DMS 273 treated with DMSO at 0.1 percent for 48 hours (cell line): ENCODE measurements at places on chromosomes 12 and 14.

DNA sequence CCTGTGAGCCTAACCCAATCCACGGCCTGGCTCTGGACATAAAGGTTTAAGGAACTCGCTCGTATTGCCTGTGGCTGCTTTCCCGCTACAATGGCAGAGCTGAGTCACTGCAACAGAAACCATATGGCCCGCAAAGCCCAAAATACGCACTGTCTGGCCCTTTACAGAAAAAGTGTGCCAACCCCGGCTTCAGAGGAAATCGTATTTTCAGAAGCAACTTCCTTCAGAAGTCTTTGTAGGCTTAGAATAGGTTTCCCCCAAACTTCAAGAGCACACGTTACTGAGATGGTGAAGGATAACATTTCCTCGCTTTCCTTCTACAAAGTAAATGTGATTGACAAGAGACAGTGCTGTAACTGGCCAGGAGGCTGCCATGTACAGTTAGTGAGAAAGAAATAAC is 34.8 kb upstream of the TESC start:
- peak; percentile 39 for DNase-seq

DNA sequence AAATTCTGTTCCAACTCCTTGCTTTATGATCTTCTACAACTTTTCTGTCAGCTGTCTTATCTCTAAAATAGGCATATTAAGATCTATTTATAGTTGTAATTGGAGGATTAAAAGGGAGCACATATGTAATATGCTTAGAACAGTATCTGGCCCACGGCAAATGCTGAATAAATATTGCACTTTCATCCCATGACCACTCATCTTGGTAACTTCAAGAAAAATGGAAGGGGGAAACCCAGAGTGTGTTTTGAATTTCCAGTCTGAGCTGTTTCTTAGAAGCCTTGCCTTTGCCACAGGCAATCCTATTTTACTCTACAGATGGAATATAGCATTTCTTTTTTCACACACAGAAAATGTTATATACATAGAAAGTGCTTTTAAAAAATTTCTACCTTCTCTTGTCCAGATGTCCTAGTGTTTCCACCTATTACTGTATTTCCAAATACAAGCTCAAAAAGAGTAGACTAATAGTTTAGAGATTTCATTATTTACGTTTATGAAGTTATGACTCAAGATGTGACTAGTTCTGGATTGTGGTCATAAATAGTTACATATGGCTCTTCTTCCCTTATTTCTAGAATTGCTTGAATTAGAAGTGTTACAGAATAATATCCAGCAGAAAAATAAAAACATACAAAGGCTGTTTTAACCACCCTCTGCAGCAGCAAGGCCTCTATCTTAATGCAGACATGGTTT is 6.2 kb upstream of the STXBP6 start:
- no peak for DNase-seq

- DNase-seq = no peak
These were observed 100.2 kb downstream of the EPS8 start for GRCh38 chr12:15688838-15689625.

GRCh38 chr12:28750946-28751685 is 398.0 kb upstream of the FAR2 start:
- DNase-seq = no peak

DNA sequence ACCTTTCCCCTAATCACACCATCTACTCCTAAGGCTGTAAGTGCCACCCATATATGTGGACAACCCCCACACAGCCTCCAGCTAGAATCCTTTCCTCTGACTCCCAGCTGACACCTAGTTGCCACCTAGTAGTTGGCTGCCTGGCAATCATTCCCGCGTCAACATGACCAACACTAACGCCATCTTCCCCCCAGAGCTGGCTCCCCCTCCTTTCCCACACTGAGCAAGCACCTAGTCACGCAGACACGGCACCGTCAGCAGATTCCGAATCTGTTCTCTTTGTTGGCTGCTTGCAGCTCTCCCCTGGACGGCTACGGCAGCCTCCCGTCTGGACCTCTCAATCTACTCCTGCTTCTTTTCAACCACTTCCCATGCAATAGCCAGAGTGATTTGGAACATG is 27.7 kb downstream of the UBR7 start:
- DNase-seq = no peak

DNA sequence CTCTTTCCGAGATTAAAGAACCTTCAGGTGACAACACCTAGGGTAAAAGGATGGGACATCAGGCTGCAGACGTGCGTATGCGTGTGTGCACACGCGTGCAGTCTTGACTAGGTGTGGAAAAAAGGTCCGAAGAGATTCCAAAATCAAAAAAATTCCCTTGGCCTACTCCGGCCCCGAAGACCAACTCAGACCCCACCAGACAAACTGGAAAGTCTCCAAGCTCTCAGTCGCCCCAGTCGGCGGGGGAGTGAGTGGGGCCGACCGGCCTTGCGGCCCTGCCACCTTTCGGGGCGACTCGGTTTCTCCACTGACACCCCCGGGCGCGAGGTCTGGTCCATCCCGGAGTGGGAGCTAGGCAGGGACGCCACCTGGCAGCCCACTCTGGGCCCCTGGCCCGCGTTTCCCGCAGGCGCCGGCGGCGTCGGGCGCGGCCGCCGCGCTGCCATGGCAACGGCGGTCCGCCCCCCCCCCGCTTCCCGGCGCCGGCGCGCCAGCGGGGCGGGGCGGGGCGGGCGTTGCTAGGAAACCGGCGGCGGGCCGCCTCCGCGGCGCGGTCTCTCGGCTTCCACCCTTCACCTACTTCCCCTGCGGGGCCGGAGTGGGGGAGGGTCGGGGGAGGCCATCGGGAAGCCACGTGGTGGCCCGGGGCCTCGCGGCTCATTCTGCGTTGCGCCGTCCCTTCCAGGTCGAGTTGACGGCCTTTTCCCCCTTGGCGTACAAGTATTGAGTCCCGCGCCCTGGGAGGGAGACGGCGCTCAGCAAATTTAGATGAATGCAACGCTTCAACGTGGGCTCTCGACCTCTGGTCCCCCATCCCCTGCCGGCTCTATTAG is 253.1 kb downstream of the EFCAB11 start:
- peak; percentile 63 for DNase-seq

DNA sequence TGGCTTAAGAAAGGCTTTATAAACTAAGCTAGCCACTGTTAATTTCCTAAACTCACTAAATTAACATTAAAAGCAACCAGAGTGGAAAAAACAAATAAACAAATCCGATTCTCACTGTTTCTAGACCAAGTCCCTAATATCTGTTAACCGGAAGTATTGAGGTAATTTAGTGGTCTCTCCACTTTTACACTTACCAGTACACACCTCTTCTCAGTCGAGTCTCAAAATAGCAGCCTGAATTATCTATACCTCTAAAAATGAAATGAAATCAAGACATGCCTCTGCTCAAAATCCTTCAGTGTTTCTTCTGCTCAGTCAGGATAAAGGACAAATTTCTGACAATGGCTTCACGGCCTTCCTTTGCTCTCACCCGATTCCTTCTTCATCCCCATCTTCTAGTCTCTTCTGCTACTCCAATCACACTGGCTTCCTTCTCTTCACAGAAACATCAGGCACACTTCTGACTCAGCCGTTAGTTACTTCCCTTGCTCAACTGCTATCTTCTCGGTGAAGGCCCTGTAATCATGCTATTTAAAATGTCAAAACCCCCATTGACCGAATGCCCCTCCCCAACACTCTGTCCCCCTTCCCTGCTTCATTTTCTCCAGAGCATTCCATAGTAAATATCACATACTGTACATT is 161.3 kb downstream of the KITLG start:
- DNase-seq = no peak

GRCh38 chr12:62629971-62630739 is 163.5 kb downstream of the MON2 start:
- DNase-seq = no peak

DNA sequence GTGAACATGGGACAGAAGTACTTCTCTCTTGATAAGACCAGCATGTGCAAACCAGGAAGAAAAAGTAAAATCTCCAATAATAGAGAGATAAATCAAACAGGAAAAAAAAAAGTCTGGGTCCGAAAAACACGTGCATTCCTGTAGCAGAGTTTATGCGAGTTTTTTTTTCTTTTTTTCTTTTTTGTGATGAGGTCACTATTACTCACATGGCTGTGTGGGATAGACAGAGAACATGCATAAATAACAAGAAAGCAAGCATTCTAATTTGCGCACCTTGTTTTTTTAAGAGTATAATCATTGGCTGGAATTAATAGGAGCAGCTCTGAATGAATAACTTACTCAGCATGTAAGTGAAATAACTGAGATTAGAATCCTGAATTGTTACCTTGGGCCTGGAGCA is 91.9 kb upstream of the CPM start:
- no peak for DNase-seq

GRCh38 chr12:86137936-86138335 is 118.3 kb downstream of the MGAT4C start:
- no peak for DNase-seq

- no peak for DNase-seq
These were observed 1.7 kb downstream of the FBXO34 start for GRCh38 chr14:55272922-55273321.

- no peak for DNase-seq
These were observed 52.2 kb upstream of the CFL2 start for GRCh38 chr14:34766606-34767005.

GRCh38 chr12:5173511-5174011 is 129.9 kb downstream of the KCNA5 start:
- no peak for DNase-seq

GRCh38 chr14:90114554-90114953 is 52.8 kb downstream of the KCNK13 start:
- DNase-seq = no peak

GRCh38 chr12:50715174-50715573 is 48.7 kb upstream of the ATF1 start:
- no peak for DNase-seq

- no peak for DNase-seq
These were observed 2.9 kb downstream of the RNF212B start for GRCh38 chr14:23240661-23241060.

DNA sequence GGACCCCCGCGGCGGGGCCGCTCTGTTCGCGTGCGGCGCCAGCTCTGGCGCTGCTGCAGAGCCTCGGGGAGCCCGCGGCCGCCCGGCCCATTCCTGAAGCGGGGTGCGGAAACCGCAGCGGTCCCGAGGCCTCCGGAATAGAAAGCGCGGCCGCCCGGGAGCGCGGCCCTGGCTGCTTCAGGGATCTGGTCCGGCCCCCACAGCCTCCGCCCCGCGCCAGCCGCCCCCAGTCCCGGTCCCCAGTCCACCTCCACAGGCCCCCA is 204 bp downstream of the HSP90AA1 start:
- DNase-seq = no peak

DNA sequence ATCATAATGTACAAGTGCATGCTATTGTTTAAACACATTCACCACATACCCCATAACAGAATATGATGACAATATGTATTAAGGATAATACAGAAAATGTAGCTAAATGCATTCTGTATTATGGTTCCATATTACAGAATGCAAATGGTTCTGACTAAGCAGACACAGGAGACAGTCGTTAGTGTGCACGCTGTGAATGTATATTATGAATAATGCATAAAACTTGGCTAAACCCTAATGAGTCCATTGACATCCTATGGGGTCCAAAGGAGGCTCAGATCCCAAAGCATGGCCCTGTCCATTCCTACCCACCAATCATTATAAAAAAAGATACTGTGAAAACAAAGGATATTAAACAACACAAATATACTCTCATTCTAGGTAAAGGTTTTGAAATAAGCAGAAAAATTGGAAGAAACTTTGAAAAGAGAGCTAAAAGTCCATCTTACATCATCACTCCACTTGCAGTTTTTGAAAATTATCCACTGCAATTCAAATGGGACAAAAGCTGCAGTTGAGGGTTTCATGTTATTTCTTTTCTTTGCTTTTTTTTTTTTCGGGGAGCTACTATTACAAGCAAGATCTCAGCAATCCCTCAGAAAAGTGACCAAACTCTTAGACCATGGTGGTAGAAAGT is 415.1 kb downstream of the BCAT1 start:
- DNase-seq = no peak

DNA sequence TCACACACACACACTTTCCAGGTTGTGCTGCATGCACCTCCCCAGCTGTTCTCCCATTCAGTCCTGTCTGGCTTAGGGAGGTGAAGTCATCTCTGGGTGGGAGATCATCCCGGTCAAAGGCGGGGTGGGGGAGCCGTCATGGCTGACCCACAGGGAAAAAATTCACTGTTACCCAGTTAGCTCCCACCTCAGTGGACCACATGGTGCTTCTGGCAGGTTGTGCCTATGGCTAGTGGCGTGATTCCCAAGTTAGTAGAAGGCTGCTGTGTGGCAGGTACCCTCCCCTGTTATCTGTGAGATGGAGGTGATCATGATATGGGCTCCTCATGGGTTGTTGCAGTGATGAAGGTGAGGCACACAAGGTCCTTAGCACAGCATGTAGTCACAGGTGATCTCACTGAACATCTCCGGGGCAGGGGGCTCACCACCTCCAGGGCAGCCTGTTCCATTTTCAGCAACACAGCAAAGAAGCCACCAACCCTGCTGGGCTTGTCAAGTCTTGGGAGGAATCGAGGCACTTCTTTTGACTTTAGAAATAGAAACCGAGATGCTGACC is 154.9 kb upstream of the CCND2 start:
- DNase-seq = no peak

DNA sequence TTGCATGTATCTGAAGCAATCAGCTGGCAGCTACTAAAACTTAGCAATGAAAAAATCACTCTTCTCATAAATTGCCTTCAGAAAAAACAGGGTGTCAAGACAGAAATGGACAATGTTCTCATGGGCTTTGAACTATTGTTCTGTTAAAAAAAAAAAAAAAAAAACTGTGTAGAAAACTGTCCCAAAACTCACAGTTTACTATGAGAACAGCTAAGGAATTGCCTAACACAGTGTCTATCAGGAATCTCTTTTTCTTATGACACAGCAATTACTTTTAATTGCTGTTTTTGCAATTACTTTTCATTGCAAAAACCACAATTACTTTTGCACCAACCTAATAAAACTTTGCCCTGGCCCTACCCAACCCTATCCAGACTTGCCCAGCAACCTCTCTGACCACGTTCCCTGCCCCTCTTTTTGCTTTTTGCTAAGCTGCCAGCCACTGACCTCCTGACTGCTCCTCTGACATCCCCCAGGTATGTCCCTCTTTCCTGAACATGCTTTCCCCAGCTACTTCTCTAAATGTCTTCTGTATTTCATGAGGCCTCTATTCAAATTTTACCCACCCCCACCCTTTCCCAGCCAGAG is 68.0 kb upstream of the SLCO1C1 start:
- no peak for DNase-seq

DNA sequence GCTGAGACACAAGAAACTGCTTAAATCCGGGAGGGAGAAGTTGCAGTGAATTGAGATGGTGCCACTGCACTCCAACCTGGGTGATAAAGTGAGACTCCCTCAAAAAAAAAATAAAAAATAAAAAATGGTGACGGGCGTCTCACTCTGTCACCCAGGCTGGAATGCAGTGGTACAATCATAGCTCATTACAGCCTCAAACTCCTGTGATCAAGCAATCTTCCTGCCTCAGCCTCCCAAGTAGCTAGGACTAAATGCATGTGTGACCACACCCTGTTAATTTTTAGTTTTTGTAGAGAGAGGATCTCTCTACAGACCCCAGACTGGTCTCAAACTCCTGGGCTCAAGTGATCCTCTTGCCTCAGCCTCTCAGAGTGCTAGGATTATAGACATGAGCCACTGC is 9.1 kb downstream of the SNX6 start:
- DNase-seq = no peak

- DNase-seq = no peak
These were observed 154.1 kb upstream of the FKBP4 start for GRCh38 chr12:2640709-2641108.

GRCh38 chr14:50007123-50007903 is 109.1 kb downstream of the VCPKMT start:
- no peak for DNase-seq

- no peak for DNase-seq
These were observed 22.7 kb upstream of the ZFP36L1 start for GRCh38 chr14:68815298-68816182.
